ENCODE measurements at places on chromosomes 13 and 19.

- peak; percentile 49 for DNase-seq
These were observed 43.8 kb downstream of the DCT start for GRCh38 chr13:94435604-94436226.

GRCh38 chr13:113589251-113589960, 4.9 kb downstream of the TFDP1 start:
- DNase-seq: no peak

- no peak for DNase-seq
These were observed 5.2 kb downstream of the TRIP10 start for GRCh38 chr19:6744381-6745301.

DNA sequence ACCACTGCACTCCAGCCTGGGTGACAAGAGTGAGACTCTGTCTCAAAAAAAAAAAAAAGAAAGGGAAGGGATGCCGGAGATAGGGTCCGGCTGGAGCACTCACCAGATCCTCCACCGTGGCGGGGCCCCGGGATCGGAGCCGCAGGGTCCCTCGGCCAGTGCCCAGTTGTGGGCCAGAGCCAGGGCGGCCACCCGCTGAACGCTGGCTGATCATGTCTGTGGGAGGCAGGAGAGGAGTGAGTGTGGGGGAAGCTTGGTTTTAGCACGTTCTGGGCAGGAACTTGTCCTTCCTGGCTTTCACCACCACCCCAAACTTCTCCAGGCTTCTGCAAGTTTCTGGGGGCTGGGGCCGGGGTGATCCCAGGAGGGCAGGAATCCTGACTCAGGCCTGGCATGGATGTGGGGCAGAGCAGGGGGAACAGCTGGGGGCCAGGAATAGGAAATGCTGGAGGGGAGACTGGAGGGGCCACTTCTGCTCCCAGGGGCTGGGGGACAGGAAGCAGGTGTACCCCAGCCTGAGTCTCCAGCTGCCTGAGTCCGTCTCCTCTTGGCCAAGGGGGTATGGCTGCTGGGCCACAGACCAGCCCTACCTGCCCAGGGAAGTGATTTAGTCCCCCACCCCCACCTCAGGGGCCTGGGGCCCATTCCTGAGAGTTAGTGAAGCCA, 4.3 kb upstream of the PTGER1 start:
- no peak for DNase-seq

DNA sequence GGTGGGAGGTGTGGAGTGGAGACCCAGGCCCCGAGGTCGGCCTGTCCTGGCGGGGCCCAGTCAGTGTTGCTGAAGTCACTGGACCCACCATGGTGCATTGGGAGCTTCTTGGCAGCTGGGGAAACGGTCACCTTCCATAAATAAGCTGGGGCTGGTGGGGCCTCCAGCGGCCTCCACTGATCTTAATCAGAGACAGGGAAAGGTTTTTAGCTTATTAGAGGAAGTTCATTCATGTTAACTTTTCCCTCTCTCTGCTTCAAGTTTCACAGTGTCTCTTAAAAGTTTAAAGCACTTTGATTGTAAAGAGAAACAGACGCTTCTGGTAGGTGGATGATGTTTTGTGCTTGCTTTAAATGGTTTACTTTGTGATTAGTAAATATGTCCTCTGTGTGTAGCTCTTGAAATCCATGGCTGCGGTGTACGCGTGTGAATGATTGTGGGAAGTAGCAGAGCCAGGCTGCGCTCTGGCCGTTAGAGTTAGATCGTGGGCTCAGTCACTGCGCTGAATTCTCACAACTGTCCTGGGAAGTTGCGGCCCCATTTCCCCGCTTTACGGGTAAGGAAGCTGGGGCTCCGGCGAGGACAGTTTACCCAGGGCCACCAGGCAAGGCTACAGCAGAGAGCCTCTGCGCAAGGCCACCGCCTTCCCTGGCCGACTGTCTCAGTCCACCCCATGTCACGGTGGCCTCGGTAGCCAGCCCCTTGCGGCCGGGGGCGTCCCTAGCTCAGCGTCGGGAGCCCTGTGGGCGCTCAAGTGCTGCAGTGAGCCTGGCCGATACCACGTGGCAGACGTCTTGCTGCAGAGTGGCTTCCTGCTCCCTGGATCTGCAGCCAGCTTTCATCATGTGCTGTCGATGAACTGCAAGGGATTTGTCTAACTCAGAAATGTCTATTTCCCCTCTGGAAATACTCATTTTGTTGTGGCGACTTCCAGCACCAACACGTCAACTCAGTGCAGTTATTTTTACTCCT, 16.5 kb upstream of the NDUFS7 start:
- DNase-seq: no peak

GRCh38 chr19:18119717-18120105, 22.1 kb downstream of the MAST3 start:
- no peak for DNase-seq

DNA sequence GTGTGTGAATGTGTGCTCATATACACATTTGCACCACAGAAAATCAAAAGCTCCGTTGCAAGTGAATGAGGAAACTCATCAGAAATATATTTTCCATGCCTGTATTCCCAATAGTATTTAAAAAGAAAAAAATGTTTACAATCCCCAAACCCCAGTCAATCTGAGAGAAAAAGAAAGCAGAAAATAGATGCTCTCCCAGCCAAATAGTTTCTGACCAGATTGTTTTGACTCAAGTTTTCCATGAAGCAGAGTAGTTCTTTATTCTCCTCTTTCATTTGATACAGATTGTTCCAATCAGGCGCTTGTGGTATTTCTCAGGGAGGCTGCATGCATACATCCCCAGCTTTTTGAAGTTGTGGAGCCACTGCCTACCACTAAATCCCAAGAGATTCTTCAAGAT, 110.6 kb downstream of the STARD13 start:
- no peak for DNase-seq

DNA sequence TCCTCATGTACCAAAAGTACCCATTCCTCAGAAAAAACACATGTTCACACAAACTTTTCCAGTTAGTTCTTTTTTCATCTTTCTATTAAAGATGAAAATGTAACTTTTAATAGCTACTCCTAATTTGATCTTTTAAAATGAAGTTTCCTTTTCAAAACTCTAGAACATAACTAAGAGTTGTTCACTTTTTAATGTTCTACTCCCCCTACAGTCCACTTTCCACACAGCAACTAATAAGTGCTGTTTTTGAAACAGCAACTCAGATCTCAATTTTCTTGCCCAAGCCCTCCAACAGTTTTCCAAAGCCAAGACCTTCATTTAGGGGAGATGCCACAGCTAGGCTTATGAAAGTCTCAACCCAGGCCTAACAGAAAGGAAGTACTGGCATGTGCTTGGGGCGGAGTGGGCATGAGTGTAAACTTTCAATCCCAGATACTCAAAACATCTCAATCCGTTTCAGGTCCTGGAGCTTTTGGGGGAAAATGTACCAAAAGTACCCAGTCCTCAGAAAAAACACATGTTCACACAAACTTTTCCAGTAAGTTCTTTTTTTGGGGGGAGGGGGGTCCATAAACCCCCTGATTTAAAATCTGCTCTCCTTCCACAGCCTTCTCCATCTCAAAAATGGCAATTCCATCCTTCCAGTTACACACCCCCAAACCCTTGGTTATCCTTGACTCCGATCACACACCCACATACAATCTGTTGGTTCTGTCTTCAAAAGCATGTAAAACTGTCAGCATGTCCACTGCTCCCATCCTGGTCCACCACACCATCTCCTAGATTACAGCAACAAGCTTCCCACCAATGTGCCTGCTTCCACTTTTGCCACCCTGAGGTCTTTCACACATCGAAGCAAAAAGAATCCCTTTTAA, 2.0 kb downstream of the FBL start:
- peak; percentile 73 for DNase-seq

GRCh38 chr13:111904701-111905608, 162.0 kb upstream of the SOX1 start:
- no peak for DNase-seq

DNA sequence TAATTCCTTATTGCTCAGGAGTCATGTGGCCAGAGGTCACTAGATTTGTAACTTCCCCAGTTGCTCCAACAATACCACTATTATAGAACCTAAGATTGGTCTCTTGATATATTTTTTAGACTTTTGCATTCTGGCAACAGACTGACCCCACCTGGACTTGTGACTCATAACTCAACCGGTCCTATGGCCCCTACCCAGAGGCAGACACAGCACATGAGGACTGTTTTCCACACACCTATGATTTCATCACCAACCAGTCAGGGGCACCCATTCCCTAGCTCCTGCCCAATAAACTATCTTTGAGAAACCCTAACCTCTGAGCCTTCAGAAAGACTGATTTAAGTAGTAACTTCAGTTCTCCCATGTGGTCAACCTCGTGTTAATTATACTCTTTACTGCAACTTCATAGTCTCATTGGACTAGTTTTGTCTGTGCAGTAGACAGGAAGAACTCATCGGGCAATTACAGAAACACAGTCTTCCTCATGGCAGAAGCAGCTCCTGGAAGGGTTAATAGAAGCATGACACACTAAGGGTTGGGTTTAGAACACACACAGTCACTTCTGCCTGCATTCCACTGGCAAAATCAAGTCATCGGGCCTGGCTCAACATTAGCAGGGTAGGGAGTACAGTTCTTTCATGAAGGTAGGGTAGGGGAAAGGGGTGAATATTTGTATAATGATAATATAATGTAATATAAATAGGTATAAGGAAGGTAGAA, 251.8 kb downstream of the UQCRFS1 start:
- DNase-seq: no peak

DNA sequence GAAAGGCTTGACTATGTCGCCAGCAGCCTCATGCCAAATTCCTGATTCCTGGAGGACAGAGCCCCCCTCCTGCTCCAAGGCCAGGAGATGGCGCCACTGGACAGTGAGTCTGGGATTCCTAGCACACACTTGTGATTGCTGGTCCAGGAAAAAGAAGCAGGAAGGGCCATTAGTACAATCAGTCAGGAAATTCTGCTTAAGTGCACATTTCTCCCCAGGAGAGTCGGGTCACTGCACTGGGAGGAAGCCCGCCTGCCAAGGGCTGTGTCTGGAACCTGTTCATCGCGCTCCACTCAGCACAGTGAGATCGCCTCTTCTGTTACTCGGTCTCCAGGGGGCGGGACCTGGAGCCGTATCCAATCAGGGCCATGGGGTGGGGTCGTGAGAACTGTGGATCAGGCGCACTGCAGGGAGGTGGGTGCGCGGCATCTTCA, 65.1 kb downstream of the ZNF823 start:
- DNase-seq: no peak

- DNase-seq: no peak
These were observed 2.9 kb upstream of the ARHGAP45 start for GRCh38 chr19:1063909-1064660.

GRCh38 chr13:44267980-44268379, 105.6 kb upstream of the SERP2 start:
- no peak for DNase-seq

- no peak for DNase-seq
These were observed 15.7 kb downstream of the STK11 start for GRCh38 chr19:1220976-1221903.

GRCh38 chr13:52061587-52061986, 37.1 kb downstream of the UTP14C start:
- DNase-seq: no peak

DNA sequence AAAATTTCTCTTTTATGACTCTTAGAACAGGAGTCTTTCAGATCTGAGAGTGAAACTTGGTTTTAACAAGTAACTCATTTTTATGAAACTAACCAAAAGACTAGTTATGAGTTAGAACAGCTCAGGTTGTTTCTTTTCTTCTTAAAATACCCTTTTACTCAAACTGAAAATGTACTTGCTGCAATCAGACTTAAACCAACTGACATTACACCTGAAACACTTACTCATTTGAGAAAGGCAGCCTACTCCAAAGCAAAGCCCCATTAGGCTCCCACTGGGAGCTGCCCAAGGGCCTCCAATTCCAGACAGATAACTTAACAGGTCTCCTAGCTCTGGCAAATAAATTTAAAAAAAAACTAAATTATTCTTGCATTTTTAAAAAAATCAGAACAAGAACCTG, 3.6 kb downstream of the FOXO1 start:
- DNase-seq: peak; percentile 84

- DNase-seq: no peak
These were observed 19.9 kb upstream of the ARHGEF7 start for GRCh38 chr13:111095031-111095840.

- DNase-seq: no peak
These were observed 14.7 kb upstream of the POSTN start for GRCh38 chr13:37613236-37613635.

GRCh38 chr19:33411621-33412180, 38.2 kb downstream of the CEBPG start:
- DNase-seq: no peak

DNA sequence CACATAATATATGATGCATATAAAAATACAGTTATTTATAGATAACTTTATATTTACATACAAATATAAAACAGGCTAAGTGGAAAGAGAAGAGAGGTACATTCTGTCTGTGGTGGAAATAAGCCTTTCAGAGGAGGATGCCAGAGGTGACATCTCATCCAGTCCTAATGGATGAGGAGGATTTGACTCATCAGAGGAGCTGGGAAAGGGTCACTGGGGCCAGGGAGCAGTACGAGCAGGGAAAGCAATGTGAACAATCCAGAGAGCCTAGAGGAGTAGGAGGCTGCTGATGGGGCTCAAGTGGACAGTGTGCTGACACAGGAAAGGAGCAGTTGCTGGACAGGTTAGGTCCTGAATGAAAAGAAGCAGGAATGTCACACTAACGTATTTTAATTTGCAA, 18.6 kb downstream of the NALCN start:
- no peak for DNase-seq

DNA sequence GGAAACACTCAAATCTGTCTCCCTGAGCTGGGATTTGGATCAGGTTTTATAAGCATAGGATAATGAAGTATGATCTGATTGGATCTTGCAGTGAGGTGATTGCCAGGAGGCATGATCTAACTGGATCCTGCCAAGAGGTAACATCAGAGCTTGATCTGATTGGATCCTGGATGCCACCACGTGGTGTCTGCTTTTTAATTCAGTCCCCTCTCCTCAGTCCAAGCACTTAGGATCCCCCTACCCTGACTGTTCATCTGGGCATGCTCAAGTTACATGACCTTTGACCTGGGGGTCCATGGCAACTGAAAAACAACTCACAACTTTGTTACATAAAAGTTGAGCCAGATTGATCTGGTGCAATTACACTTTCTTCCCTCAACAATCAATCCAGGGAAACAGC, 47.5 kb upstream of the LSM14A start:
- no peak for DNase-seq

DNA sequence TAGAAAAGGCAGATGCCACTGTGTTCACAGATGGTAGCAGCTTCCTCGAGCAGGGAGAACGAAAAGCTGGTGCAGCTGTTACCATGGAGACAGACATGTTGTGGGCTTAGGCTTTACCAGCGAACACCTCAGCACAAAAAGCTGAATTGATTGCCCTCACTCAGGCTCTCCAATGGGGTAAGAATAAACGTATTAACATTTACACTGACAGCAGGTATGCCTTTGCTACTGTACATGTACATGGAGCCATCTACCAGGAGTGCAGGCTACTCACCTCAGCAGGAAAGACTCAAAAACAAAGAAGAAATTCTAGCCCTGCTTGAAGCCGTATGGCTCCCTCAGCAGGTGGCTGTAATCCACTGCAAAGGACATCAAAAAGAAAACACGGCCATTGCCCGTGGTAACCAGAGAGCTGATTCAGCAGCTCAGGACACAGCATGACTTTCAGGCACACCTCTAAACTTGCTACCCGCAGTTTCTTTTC, 197.7 kb downstream of the ZNF737 start:
- no peak for DNase-seq

All from GM12865 (cell line).